Activated CD4-positive, alpha-beta memory T cell treated with anti-CD3 and anti-CD28 coated beads for 36 hours (primary cell): ENCODE measurements at places on chromosomes 11 and 22. TPM values are rescaled to one million over a fixed set of nuclear protein-coding genes. Genes with fewer than 3 reads are reported as not detected.

DNA sequence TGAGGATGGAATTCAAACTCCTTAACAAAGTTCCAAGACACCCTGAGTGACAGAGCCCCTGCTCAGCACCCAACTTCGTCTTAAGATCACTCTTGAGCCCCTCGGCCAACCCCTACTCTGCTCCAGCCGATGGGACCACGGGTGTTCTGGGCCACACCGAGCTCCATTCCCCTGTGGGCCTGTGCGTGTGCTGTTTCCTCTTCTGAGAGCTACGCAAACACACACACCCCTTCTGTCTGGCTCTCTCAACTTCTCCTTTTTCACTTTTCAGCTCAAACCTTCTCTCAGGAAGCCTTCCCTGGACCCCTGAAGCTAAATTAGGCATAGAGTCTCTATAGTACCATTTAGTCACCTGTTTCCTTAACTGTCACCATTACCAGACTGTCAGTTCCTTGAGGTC is 37.5 kb upstream of the NNMT start:
- no peak overlapping the region for H3K27ac ChIP-seq
- H3K4me3 ChIP-seq: no peak overlapping the region
- H3K4me1 ChIP-seq: no peaks in the 10 kb centered on the region
- H3K27me3 ChIP-seq: no peaks in the 10 kb centered on the region
- DNase-seq: no peak
- no peaks in the 10 kb centered on the region for H3K36me3 ChIP-seq

- peaks cover 2% of the 10 kb centered on the region for H3K27me3 ChIP-seq
- DNase-seq: no peak
- no peak overlapping the region for H3K4me3 ChIP-seq
Observed at GRCh38 chr22:32728291-32728690, 73.2 kb upstream of the TIMP3 start.

- DNase-seq: no peak
- H3K36me3 ChIP-seq: no peaks in the 10 kb centered on the region
- H3K4me1 ChIP-seq: no peaks in the 10 kb centered on the region
- H3K4me3 ChIP-seq: no peak overlapping the region
Observed at GRCh38 chr11:62931499-62932278, 10.5 kb upstream of the CHRM1 start.

DNA sequence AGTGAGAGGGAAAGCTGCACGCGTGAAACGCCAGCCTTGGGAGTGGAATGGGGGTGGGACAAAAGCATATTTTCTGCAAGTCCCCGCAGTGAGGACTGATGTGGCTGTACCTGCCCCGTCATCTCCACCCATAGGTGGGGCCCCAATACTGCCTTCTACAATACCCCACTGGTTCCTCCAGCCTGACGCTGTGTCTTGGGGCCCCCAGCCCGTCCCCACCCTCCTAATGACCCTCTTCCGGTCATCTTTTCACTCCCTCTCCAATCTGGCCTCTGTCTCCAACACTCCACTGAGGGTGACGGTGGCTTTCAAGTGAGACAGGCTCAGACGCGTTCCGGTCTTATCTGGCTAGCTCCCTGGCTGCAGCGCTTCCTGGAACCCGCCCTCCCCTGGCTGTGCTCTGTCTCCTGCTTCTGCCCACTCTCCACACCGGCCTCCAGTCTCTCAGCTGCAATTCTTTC is 104.2 kb downstream of the MICAL3 start:
- no peak overlapping the region for H3K4me3 ChIP-seq
- H3K27ac ChIP-seq: no peak overlapping the region
- no peak for DNase-seq
- H3K4me1 ChIP-seq: peaks cover 19% of the 10 kb centered on the region

GRCh38 chr11:69969890-69970784 is 108.0 kb upstream of the ANO1 start:
- no peaks in the 10 kb centered on the region for H3K36me3 ChIP-seq
- peak; percentile 28 for DNase-seq
- no peak overlapping the region for H3K27ac ChIP-seq
- H3K4me1 ChIP-seq: peaks cover 7% of the 10 kb centered on the region
- H3K27me3 ChIP-seq: peaks cover 7% of the 10 kb centered on the region
- no peak overlapping the region for H3K4me3 ChIP-seq

SLC37A2 gene
- total RNA-seq: 0.46 TPM
